Spinal cord (tissue), 10 donors: ENCODE measurements at places on chromosomes 1 and 21. TPM values are rescaled to one million over a fixed set of nuclear protein-coding genes. Genes with fewer than 3 reads are reported as not detected.

FLG gene
- total RNA-seq = not detected

CHRNB2 gene
- 5.8 TPM for total RNA-seq

LCE1F gene
- total RNA-seq = not detected

ATP1A4 gene
- 0.10 TPM for total RNA-seq

NBPF6 gene
- not detected for total RNA-seq

SUSD4 gene
- 20.2 TPM for total RNA-seq

DIRAS3 gene
- total RNA-seq = 6.2 TPM

TMEM69 gene
- total RNA-seq = 14.2 TPM

CGN gene
- 4.1 TPM for total RNA-seq

KRTAP13-3 gene
- total RNA-seq = not detected

APOBEC4 gene
- 0.66 TPM for total RNA-seq

FMO1 gene
- total RNA-seq = 75.7 TPM

SYT6 gene
- 12.4 TPM for total RNA-seq

ABCA4 gene
- 31.5 TPM for total RNA-seq

MCOLN3 gene
- total RNA-seq = 1.1 TPM

ADORA3 gene
- 7.2 TPM for total RNA-seq

STUM gene
- total RNA-seq = 9.2 TPM

HMGCL gene
- total RNA-seq = 20.7 TPM
